Activated CD4-positive, alpha-beta T cell treated with anti-CD3 and anti-CD28 coated beads, Interleukin-2, amount 50 U/mL, for 24 hours (primary cell): ENCODE measurements at places on chromosomes 6 and 20.

DNA sequence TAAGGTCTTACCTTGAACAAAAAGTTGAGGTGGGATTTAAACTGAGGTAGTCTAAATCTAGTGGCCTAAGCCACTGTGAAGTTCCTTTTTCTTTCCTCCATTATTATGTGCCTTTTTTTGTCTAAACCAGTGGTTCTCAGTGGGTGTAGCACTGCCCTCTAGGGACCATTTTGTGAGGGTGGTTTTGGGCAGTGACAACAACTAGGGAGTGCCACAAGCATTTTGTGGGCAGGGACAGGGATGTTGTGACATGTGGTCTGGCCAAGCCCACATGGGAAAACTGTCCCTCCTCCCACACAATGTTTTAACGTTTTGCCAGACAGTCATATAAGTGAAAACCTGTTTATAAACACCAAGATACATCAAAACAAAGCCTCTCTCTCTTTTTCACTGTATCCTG is 899.4 kb upstream of the FLRT3 start:
- no peak for DNase-seq

- DNase-seq, result no peak
Measured at GRCh38 chr6:56292505-56293181, 45.3 kb upstream of the COL21A1 start.

- no peak for DNase-seq
Measured at GRCh38 chr6:64850121-64850520, 856.9 kb downstream of the EYS start.

- no peak for DNase-seq
Measured at GRCh38 chr6:106785298-106785697, 155.9 kb downstream of the QRSL1 start.

DNA sequence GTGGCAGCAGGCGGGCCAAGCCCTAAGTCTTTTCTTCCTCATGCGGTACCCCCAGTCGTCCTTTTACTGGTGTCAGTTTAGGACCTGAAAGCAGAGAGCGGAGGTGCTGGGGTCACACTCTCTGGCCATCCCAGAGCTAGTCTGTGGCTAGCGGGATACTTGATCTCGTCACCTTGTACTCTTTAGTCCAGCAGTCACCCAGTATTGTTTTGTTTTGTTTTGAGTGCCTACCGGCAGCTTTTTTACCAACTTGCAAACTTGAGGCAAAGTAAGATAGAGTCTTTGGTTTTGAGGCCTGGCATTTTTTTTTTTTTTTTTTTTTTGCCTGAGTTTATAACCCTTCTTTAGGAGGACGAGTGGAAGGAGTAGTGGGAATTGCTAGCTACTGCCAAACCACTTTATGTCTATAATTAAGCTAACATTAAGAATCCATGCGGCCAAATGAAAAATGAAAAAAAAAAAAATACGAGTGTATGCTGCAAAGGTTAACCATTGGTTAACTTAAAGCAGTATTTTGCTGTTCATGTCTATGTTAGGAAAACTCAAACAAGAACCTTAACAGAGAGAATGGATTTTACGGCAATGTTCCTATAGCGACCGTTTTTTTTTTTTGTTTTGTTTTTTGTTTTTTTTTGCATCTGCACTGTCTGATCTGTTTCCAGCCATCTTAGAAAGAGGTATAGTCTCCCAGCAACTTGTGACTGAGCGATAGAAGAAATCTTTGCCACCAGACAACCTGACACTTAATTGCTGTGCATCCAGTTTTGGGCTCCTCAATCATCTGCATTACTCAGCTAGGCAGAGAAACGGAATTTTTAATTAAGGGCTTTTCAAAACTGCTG is 56.9 kb downstream of the FAM217A start:
- DNase-seq, result no peak

DNA sequence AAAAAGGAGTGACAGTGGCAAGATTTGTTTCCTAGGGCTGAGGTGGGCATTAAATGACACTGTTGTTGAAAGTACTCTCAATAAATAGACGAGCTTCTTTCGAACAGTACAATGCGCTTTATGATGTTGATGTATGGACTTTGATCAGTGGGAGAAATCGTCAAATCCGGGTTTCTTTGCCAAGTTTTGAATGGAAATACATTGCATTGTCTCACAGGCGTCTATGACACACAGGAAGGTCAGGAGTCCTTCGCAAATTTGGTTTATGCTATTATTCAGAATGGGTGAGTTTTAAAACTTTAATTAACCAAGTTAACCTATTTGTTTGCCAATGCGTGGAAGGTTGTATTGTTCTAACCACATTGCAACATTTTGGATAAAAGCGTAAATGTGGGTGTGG is 547.3 kb upstream of the SLC35B3 start:
- DNase-seq, result no peak

- no peak for DNase-seq
Measured at GRCh38 chr6:54029187-54029586, 82.1 kb upstream of the MLIP start.

- no peak for DNase-seq
Measured at GRCh38 chr6:157268835-157269234, 54.5 kb downstream of the TMEM242 start.

DNA sequence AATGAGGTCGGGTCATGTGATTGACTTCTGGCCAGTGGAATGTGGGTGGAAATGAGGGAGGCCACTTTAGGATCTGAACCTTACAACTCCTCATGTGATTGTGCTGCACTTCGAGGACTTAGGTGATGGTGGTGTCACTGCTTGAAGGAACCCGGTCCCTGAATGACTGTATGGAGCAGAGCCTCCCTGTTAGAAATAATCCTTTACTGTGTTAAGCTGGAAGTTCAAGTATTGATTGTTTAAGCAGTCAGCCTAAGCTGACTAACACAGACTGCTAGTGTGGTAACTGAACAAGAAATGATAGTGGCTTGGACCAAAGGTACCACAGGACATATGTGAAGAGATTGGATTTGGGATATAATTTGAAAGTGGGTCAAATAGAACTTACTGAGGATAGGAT is 138.0 kb downstream of the OPN5 start:
- no peak for DNase-seq

GRCh38 chr20:4985658-4986057 is 15.7 kb downstream of the SLC23A2 start:
- no peak for DNase-seq

DNA sequence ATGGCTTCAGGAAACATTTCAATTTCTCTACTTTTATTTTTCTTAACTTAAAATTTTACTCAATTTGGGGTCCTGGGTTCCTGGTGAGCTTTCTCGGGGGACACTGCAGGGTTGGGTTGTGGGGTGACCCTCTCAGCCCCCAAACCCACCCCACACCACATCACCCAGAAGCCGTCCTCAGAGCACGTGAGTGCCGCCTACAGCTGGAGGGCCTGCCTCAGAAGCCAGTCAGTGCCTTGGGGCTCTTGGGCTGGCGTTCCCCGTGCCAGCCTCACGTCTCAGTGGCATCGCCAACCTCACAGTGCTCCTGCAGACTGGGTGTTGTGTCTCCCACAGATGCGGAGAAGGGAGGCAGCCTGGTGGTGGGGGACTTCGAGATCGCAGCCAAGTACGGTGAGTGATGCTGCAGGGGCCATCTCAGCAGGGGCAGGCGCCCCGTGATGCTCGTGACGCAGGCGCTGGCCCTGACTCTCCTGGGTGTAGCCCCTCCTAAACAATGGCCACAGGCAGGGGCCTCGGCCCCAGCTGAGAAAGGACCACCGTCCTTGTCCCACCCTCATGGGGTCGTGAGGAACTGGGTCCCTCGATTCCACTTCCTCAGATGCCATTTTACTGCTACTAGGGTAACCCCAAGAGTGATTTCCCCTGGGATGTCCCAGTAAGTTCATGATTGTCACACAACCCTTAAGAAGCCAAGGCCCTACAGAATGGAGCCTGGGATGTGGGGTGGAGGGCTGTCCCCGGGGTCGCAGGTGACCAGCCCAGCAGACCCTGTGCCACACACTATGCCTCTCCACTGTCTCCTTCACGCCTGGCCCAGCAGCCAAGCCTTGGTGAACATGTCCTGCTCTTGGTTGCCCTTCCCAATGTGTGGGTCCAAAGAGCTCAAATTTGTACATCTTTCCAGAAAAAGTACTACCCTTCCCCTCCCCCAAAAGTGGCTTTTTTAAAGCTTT is 23.8 kb upstream of the PYGB start:
- no peak for DNase-seq

DNA sequence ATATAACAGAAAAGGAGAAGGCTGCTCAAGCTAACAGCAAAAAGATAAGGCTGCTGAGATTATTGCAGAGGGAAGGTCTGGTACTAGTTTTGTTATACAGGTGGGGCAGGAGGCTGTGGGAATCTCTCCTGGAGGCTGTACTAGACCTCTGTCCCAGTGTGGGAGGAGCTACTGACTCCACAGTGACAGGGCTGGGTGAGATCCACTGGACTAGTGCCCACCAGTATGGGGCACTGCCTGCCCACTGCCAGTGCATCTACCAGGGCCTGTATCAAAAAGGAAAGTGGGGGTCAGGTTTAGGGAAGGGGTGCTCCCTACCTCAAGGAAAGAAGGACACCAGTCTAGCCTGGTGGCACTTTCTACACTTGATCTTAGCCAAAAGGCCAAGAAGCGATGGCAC is 30.1 kb downstream of the GSTA2 start:
- no peak for DNase-seq
